IMR-90 (cell line): ENCODE measurements at places on chromosomes 7 and 10. TPM values are rescaled to one million over a fixed set of nuclear protein-coding genes. Genes with fewer than 3 reads are reported as not detected.

Gene PDE6C
- not detected in 2 replicates for polyA plus RNA-seq

Gene PNLIP
- not detected in 2 replicates for polyA plus RNA-seq

Gene COL28A1
- 0.05 and 0.16 TPM in 2 replicates for polyA plus RNA-seq

DNA sequence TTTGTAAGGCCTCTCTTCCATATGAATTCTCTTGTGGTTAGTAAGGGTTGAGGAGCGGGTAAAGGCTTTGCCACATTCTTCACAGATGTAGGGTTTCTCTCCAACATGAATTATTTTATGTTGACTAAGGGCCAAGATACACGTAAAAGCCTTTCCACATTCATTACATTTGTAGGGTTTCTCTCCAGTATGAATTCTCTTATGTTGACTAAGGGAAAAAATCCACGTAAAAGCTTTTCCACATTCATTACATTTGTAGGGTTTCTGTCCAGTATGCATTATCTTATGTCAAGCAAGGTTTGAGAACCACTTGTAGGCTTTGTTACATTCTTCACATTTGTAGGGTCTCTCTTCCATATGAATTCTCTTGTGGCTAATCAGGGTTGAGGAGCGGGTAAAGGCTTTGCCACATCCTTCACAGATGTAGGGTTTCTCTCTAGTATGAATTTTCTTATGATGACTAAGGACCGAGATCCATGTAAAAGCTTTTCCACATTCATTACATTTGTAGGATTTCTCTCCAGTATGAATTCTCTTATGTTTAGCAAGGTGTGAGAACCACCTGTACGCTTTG lies 493.0 kb downstream of the ZNF479 start:
- DNase-seq = no peak
- H3K4me1 ChIP-seq = no peaks in the 10 kb centered on the region
- no peaks in the 10 kb centered on the region for H3K27me3 ChIP-seq
